ENCODE measurements at places on chromosomes 5 and 9.

- DNase-seq: no peak
Observed at GRCh38 chr9:36903541-36904435, 130.3 kb downstream of the PAX5 start.

DNA sequence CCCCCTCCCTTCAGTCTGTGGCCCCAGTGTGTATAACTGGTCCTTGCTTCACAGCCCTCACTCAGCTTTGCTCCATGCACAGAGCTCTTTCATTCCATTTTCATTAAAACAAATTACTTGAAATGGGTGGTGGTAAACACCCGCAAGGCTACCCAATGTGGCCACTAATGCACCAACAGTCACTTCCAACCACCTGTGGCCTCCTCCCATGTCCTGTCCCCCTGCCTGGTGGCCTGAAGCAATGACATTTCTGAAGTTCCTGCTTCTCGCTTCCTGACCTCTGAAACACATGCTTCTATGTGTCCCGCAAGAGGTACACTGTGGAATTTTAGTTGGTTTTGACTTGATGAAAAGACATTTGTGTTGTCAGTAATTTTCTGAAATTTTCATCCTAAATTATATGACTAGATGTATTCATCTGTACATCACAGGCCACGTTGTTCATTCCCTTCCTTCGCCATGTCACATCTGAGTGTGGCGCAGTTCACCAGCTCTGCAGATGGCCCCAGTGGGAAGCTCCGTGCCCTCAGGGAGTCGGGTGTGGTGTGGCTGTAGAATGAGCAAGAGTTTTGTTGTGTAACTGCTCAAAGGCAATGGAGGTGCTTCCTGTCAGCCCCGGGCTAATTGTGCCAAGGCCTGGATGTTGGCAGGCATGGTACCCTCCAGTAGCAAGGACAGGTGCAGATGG lies 9.6 kb downstream of the ROPN1L start:
- no peak for DNase-seq

GRCh38 chr5:2886531-2886930 lies 135.1 kb upstream of the IRX2 start:
- no peak for DNase-seq

- no peak for DNase-seq
Observed at GRCh38 chr5:163540696-163541095, 35.3 kb downstream of the MAT2B start.

DNA sequence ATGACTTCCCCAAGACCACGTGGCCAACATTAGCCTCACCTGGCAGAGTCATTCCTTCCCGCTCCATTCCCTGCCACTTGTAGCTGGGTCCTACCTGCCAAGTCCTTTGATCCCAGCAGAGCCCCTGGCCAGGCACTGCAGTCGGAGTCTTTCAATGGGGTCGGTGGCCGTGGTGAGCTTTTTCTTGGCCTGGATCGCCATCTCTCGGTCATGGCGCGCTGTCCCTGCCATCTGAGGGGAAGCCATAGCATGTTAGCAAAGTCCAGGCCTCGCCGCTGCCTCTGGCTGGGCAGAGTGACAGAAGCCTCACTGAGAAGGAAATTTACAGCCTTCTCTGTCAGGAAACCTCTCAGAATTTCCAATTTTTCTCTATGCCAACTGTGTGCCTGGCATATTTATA lies 17.5 kb downstream of the CAPSL start:
- DNase-seq: no peak

DNA sequence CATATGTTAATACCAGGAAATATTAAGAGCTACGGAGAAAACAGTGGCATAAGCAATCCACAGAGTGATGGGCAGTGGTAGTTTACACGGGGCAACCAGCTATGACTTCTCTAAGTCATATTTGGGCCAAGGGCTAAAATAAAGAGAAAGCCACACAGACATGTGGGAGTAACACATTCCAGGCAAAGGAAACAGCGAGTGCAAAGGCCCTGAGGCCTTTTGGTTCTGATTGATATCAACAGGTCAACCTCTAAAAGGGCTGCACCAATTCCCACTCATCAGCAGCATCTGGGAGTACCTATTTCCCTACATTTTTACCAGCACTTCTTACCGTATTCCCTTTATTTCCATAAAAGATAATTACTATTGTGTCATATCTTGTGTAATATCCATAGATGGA lies 173.4 kb downstream of the SPOCK1 start:
- DNase-seq: no peak

DNA sequence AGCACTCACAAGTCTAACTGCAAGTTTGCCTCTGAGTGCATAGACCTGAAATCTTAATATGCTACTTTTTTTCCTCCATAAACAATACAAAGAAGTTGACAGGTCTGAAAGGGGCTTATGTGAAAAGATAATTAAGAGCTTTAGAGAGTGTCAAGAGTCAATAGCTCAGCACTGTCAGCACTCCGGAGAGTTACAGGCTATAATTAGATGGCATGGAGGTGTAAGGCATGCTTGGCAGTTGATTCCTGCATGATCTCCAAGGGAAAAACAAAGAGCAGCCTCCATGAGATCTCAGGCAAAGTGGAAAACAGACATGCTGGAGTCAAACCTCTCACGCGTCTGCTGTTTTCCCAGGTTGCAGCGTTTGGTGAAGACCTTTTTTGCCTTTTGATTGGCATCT lies 468.7 kb downstream of the TLE4 start:
- DNase-seq: no peak

GRCh38 chr5:178931846-178932760 lies 8.9 kb upstream of the ZNF454 start:
- DNase-seq: no peak

- no peak for DNase-seq
Observed at GRCh38 chr5:65026816-65027548, 258.3 kb downstream of the CWC27 start.

GRCh38 chr5:16889972-16890519 lies 46.0 kb downstream of the MYO10 start:
- DNase-seq: no peak

- DNase-seq: no peak
Observed at GRCh38 chr5:62593331-62593730, 14.7 kb downstream of the LRRC70 start.

DNA sequence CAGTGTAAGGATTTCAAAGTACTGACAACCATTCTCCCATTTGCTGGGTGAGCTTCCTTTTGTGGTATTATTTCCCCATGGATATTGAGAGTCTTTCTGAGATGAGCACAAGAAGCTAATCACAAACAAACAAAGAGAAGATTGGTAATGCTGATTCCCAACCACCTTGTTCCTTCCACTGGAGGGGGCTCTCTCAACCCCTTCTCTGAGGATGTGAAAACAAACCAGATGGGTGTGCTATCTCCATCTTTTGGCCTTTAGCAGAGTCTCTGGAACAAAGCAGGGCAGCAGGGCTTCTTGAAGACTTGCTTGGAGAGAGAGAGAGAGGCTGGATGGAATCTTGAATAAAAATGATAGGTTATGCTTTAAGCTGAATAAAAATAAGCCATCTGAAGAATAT lies 576.7 kb upstream of the ZNF462 start:
- no peak for DNase-seq

DNA sequence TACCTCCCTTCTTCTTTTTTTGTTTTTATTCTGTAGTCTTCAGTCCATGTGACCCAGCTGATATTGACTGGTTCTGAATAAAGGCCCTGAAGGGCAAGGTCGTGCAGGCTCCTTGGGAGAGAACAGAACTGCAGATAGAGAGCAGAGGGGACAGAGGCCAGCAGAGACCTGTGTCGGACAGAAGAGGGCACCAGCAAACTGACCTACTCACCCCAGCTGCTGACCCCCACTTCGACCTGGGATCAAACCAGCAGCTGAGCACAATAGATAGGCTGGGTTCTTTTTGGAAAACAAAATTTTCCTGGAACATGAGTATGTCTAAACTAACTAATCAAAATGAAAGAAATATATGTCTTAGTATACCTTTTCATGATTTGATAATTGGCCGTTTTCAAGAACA lies 695.1 kb downstream of the NR2F1-AS1 start:
- DNase-seq: no peak

GRCh38 chr9:76873056-76873792 lies 32.7 kb downstream of the PRUNE2 start:
- DNase-seq: peak; percentile 56

DNA sequence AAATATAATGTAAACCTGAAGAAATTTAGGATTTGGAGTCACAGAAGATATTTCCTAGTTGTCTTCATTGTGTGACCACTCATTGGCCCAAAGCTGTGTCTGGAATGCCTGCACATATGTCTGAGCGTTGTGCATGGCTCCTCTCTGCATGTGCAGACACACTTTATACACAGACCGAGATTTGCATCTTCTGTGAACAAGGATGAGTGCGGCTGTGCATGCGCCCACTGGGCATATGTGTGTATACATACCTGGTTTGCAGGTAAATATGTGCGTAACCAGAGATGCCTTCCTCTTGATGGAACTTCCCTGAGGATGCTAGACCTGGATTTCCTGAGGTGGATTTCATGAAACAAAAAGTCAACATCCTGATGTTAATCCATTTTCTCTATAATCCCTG lies 19.1 kb downstream of the PHF2 start:
- no peak for DNase-seq

GRCh38 chr5:1110307-1111240 lies 1.3 kb downstream of the SLC12A7 start:
- DNase-seq: no peak

DNA sequence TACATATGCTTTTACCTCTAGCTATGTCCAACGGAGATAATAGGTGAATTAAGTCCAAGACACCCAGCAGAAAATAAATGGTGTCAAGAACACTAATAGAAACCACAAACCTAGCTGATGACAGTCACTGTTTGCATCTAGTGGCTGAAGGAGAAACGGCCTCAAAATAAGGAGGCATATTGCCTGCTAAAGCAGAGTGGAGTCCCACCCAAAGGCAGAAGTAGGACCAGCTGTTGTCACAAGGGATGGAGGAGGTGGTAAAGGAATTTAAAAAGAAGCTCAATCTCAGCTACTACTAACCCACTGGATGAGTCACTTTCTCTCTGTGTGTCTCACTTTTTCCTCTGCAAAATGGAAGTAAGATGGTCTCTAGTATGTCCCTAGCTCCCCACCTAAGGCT lies 224.3 kb downstream of the GRIA1 start:
- DNase-seq: no peak

DNA sequence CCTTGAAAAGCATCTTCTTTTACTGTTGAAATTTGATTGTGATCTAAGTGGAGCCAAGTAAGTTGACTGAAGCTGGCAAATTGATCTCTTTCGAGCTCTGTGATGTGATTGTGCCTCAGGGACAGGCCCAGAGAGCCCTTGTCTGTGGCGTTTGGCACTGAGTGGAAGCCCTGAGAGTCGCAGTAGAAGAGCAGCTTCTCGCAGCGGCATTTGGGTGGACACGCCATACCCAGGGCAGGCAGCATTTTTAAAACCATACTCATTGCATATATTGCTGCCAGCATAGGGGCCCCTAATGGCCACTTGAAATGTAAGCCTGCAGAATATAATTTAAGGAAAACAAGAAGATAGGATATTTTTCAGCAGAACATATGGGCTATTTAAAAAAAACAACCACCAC lies 894 bp downstream of the LRRTM2 start:
- peak; percentile 81 for DNase-seq

DNA sequence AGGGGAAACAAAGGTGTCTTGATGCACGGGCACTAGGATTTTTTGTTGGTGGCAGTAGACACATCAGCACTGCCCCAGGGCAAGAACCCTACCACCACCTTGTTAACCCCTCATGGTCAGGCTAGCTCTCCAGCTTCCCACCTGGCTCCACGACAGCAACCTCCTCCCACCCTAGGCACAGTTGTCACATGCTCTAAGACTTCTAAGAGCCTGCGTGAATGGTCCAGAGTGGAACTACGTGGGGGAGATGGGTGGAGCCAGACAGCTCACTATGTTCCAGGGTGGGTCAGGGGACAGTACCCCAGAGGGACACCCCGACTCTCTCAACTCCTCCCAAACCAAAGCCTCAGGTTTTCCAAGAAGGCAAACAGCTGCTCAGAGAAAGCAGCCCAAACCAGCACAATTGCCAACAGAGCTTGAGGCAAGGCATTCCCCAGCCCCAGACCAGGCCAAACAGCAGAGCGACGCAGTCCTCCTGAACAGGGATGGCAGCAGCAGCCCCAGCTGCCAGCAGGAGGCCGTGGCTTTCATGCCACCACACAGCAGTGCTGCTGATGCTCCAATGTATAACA lies 78.0 kb downstream of the NRG2 start:
- DNase-seq: no peak

DNA sequence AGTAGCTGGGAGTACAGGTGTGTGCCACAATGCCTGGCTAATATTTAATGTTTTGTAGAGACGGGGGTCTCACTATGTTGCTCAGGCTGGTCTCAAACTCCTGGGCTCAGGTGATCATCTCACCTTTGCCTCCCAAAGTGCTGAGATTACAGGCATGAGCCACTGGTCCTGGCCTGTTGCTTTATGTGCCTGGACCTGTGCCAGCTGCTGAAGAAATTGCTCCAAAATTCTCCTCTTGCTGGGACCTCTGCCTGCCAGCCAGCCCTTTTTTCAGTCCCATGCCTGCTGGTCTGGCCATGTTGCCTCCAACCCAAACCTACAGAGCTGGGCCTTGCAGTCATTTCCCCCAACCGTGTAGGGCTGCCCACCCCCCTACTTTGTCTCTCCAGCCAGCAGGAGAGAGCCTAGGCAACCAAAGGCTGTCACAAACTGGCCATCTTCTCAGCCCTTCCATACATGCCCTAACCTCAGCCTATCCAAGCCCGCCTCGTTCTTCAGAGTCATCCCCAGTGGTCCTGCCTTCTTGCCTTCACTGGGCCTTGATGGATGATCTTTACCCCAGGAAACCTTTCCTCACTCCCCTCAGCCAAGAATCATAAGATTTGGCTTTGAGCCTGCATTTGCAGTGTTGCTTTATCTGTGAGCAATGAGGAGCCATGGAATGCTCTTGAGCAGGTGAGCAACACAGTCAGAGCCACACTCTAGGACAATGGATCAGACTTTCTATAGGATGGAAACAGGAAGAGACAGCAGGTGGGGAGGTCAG lies 27.4 kb upstream of the SYNPO start:
- peak; percentile 37 for DNase-seq

DNA sequence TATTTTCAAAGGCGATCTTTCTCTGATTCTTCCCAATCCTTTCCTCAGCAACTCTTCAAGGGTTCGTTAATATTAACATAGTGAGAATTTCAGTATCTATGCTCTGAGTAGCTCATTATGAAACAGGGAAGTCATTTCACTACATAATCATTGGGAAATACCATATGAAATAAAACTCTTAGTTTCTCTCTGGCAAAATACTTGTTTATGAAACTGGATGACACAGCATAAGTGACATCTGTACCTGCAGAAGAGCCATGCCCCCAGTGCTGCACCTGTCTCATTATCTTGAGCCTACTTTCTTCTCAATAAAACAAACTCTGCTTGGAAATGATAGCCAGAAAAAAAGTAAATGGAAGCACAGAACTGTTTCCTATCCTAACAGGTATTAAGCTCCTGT lies 33.8 kb upstream of the OTULIN start:
- DNase-seq: no peak

Data from G401 (cell line).